Umbilical cord (tissue), 2 donors: ENCODE measurements at places on chromosomes 4 and X.

- no peak for DNase-seq
Observed at GRCh38 chrX:152869972-152870371, 27.9 kb upstream of the ZNF185 start.

DNA sequence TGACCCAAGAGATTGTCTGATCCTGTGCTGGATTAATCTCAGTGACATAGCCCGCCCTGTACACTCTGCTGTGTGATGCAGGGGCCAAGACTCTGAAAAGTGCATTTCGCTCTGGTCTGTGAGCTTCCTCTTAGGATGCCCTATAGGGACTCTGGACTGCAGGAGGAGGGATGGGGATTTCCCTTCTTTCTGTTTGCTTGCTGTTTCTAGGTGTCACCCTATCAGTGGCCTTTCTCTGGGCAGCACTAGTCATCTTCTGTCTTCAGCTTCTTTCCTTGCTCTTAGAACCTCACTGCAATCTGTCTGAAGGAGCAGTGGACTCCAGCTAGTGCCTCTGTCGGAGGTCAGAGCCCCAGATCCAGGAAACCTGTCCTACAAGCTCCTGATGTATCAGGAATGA is 34.5 kb upstream of the SCRG1 start:
- no peak for DNase-seq

- DNase-seq: no peak
Observed at GRCh38 chrX:118519411-118520215, 24.0 kb downstream of the DOCK11 start.

GRCh38 chr4:1576961-1577821 is 106.9 kb downstream of the FAM53A start:
- DNase-seq: no peak

DNA sequence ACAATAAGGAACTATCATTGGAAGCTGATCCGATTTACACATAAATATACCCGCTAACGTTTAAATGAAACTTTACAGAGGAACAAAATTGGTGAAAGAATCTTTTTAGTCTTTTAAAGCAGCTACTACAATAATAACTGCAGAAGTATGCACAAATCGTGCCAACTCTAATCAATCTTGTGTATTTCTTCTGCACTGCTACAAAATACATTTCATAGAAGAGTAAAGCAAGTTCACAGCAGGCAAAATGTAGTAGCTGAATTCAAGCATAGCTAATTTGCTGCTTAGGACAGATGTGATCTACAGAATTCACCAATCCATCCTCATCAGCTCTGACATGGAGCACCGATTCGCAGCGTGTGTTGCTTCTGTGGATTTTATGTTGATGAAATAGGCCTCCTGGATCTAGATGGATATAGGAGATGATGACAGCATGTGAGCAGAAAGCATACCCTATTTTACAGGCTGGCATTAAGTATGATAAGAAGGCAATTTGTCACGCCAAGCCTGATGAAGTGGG is 367.3 kb upstream of the FGF13 start:
- DNase-seq: no peak

GRCh38 chr4:56410247-56411062 is 23.2 kb upstream of the AASDH start:
- DNase-seq: peak; percentile 98

GRCh38 chr4:118745357-118745756 is 60.2 kb downstream of the METTL14 start:
- no peak for DNase-seq

- no peak for DNase-seq
Observed at GRCh38 chr4:5368426-5368825, 317.1 kb downstream of the STK32B start.

- DNase-seq: no peak
Observed at GRCh38 chrX:43702079-43702524, 46.0 kb downstream of the MAOA start.

- no peak for DNase-seq
Observed at GRCh38 chrX:121876305-121876704, 828.9 kb downstream of the GLUD2 start.

DNA sequence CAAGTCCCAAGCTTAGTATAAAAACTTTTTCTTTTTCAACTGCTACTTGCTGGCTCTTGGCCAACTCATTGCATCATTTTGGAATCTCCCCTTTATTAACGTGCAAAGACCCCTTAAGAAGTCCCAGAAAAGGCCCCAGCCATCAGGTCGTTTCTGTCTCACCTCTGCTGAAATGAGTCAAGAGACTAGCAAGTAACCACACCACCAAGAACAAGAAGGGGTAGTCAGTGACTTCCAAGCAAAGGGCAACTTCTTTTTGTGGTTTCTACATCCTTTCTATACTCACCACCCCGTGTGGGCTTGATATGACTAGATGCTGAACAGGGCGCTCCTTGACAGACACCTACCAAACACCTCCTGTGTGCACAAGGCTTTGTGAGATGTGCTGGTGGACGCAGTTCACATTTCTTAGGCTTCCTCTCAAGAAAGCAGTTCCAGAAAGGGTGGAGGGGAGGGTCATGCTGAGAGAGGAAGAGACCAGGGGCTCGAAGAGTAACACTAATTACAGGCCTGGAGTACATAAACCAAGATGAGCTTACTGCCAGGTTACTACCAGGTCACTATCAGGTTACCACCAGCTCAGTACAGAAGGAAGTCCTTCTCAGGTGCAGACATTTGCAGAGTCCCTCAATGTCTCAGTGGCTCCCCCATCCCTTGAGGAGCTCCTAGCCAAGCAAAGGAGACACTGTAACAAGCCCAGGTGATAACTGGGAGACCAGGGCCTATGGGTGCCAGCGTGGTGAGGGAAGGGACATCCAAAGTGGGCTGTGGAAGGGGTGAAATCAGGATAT is 19.3 kb downstream of the JAKMIP1 start:
- no peak for DNase-seq

- no peak for DNase-seq
Observed at GRCh38 chr4:6118201-6118600, 82.1 kb downstream of the JAKMIP1 start.

DNA sequence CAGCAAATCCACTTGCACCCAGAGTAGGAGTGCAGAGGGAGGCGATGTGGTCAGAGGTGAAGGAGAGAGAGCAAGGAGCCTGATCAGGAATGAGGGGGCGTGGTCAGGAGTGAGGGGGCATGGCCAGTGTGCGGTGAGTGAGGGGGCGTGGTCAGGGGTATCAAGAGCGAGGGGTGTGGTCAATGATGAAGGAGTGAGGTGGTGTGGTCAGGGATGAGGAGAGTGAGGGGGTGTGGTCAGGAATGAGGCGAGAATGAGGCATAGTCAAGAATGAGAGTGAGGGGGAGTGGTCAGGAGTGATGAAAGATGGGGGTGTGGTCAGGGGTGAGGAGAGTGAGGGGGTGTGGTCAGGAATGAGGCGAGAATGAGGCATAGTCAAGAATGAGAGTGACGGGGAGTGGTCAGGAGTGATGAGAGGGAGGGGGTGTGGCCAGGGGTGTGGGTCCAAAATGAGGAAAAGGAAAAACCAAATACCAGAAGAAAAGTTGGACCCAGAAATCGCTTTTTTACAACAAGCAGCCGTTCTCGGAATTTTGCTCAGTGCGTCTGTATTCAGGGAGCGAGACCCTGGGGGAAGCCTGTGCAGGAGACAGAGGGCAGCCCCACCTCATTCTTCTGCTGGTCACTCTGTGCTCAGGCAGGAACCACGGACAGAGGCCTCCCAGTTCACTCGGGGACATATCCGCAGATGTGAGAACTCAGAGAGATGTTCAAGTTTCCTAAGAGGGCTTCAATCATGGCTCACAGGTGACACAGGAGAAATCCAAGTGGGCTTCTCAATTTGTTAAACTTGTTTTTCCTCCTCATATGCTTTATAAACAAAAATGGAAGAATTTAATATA is 47.5 kb downstream of the MAGEA1 start:
- DNase-seq: peak; percentile 42

GRCh38 chrX:15299941-15300851 is 15.2 kb downstream of the ASB11 start:
- DNase-seq: peak; percentile 40

GRCh38 chr4:164614329-164614728 is 139.6 kb upstream of the SMIM31 start:
- no peak for DNase-seq

DNA sequence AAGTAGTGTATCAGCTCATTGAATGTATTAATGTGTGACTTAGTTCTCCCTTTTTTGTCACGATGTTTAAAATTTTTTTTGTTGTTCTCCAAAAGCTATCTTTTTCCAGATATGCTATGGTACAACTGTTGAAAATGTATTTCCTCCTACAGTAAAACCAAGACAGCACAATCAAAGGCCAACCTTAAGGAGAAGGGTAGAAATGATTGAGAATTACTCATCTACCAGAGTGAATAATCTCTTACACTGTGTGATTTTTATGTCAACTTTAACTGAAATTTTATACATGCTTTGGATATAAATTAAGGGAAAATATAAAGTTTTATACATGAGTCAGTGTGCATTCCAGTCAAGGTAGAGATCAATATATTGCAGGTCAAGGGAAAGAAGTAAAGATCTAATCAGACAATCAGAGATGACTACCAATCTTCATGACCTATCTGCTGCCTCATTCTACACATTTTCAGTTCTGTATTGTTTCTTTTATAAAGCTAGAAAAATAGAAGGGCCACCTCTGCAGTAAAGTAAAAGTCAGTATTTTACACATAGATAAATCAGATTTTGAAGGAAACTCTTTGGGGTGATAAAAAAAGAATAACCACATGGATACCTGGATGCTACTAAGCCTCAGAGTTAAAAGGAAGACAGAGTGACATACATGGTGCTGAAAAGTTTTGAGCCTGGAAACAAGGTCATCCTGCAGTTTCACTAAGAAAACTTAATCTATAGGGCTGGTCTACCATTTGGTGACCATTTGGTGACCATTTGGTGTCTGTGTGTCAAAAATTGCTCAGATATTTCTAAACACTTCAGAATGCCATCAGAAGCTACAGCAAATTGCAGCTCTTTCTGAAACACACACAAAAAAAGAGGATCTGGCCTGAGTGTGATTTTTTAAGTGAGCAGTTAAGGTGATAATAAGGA is 1.6 kb downstream of the FAM13A start:
- peak; percentile 4 for DNase-seq

- DNase-seq: peak; percentile 94
Observed at GRCh38 chrX:154369449-154370299, 4.8 kb downstream of the FLNA start.

DNA sequence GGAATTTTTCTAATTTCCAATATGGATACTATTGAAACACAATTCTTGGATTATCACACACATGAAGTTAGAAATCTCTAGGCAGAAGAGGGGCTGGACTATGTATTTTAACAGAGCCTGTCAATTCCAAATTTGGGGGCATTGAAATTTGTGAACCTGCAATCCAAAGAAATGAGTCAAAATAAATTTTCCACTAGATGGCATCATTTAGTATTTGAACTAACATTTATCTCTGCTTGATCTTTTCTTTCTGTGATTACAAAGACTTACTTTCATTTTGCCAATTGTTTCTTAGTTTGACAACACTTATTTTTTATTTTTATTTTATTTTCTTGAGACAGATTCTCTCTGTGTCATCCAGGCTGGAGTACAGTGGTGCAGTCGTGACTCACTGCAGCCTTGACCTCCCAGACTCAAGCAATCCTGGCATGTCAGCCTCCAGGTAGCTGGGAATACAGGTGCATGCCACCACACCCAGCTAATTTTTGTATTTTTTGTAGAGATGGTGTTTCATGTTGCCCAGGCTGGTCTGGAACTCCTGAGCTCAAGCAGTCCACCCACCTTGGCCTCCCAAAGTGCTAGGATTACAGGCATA is 2.7 kb upstream of the PYURF start:
- peak; percentile 14 for DNase-seq
